Left renal pelvis (tissue), 4 donors: ENCODE measurements at places on chromosomes 6 and 20. TPM values are rescaled to one million over a fixed set of nuclear protein-coding genes. Genes with fewer than 3 reads are reported as not detected.

- DNase-seq: no peak
Observed at GRCh38 chr6:167699141-167699931, 127.4 kb upstream of the AFDN start.

DNA sequence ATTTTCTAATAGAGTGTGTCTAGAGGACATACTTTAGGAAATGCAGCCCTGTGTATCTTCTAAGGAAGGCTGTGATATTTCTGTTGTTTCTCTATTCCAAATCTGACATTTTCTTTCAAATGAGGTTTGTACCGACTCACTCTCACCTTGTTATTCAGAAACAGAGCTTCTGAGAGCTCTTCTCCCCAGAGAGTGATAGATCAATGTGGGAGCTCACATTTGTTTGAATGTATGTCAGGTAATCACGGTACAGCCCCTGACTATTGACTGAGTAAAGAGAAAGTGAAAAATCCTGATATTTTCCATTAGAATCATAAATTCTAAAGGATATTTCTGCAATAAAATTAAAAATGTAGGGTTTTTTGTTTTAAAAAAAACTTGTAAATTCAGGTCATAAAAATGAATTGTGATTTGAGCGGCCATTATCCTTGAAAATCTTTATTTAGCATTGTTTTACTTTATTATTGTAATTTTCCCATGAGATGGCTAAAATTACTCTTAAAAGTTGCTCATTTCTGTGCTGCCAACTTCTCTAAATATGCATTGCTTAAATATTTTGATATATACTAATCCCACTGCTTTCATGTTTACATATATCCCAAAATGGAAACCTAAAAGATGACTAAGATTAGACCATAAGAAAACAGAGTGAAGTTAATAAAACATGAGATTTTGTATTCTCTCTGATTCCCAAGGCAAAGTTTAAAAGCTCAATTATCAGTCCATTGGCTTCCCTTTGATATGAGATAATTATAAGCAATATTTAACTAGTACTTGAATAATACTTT is 1226.8 kb upstream of the CITED2 start:
- no peak for DNase-seq

- no peak for DNase-seq
Observed at GRCh38 chr6:81818901-81819361, 66.5 kb upstream of the TENT5A start.

The ADGRB3 gene
- 1.1 TPM for polyA plus RNA-seq

The C20orf141 gene
- polyA plus RNA-seq: not detected

DNA sequence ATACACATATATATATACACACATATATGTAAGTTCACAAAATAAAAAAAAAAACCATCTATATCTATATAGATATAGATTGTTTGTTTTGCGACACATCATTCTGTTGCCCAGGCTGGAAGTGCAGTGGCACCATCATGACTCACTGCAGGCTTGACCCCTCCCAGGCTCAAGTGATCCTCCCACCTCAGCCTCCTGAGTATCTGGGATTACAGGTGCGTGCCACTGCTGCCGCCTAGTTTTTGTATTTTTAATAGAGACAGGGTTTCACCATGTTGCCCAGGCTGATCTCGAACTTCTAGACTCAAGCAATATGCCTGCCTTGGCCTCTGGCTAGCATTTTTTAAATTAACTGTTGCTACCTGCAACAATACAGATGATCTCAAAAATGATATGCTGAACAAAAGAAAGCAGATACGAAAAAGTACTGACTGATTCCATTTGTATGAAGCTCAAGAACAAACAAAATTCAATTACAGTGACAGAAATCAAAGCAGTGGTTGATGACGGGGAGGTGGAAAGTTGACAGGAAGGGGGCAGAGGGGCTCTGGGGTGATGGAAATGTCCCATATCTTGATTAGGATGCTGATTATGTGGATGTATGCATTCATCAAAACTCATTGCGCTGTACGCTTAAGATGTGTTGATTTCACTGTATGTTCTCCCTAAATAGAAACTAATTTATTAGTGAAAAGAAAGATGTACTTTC is 49.6 kb downstream of the ATXN1 start:
- DNase-seq: no peak

DNA sequence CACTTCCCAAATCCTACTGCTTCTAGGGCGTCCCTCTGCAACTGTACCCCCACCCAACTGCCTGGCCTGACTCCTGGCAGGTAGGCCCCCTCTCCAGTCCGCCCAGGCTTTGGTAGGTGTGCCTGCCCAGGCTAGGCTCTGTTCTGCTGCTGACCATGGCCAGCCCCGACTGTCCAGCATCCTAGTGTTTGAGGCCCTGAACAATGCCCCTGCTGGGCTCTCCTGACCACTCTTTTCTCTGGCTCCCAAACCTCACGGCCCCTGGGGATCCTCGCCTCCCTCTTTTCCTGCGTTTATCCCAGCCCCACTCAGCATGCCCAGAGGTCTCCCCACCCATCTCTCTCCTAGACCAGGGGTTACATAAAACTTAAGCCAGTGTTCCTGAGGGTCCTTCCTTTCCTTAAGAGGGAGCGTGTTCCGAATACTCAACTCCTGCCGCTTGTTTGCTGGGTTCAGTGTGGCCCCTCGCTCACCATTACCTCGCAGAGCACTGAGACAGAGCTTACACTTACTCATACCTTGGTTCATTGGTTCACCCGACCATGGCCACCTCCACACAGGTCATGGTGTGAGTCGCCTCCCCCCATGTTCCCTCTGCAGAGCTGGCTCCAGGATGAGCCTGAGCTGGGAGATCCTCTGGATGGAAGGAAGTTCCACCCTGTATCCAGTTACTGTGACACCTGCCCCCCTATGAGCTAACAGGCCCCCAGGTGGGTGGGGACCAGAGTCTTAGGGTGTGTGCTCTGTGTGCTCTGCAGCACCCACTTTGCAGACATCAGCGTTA is 21.0 kb upstream of the MYT1 start:
- DNase-seq: no peak

DNA sequence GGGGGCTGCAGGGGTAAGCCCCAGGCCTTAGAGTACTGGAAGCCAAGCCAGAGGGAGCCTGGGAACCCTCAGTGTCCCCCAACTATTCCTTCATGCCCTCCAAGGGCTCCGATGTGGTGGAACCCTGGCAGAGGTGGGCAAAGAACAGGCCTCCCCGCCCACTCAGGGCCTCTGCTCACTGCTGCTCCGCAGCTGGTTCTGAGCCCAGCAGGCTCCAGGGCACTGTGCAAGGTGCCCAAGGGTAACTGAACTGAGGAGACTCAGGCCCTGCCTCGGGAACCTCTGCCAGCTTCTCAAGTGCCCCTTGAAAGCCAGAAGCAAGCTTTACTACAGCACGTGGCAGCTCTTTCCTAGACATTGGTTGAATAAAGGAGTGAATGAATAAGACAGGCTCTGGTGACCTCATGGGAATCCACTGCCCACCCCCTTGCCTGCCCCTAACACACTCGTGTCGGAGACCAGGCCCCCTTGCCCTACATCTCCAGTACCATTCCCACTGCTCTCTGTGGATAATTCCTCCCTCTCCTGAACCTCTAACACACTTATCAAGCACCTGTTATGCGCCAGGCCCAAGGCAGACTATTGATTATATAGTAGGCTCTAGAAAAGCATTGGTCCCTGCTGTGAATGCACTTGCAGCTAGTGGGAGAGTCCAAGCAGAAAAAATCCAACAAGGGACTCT is 55.0 kb downstream of the TOX2 start:
- no peak for DNase-seq

GRCh38 chr6:149200282-149200945 is 117.1 kb upstream of the TAB2 start:
- DNase-seq: no peak

The CARMIL1 gene
- 111 TPM for polyA plus RNA-seq

The PRSS35 gene
- 51.1 TPM for polyA plus RNA-seq
